Heart left ventricle (tissue), 16 donors: ENCODE measurements at places on chromosomes 2 and 18. TPM values are rescaled to one million over a fixed set of nuclear protein-coding genes. Genes with fewer than 3 reads are reported as not detected.

- peaks cover 12% of the 10 kb centered on the region for H3K4me1 ChIP-seq
- no peak overlapping the region for H3K4me3 ChIP-seq
- H3K36me3 ChIP-seq: peaks cover 5% of the 10 kb centered on the region
These were observed 119.9 kb downstream of the MTCL1 start for GRCh38 chr18:8825273-8825672.

DNA sequence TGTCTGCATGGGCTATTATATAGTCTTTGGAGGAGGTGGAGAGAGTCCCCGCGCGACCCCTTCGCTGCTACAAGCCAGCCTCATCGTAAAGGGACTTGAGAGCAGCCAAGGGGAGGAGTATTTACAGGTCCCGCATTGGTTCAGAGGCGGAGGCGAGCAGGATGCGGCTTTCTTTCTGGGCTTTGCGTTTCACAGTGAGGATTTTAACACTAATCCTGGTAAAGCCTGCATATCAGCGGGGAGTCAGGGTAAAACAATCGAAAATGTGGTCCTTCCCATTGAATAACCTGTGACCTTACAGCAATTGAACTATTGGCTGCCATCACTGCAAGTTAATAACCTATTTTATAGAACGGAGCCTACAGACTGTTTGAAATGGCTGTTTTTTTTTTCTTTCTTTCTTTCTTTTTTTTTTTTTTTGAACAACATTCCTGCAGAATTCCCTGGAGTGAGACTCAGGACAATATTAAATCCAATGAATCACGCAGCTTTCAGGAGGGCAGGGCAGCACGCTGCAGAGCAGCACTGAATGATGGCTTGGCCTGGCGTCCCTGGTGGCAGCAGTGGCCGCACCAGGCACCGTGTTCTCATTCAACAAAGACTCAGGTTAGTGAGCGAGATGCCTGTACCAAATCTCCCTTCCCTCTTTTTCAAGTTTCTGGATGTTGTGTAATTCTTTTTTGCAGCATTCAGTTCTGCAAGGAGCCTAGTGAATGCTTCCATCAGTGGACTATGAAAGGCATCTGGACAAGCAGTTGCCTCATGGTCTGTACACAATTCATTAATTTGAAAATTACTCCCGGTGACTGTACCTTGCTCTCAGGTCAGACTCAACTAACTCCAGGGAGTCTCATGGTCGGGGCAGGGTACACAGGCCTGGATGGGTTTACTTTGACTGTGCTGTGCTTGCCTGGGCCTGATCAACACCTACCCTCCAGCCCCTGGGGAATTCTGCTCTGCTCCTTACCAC lies 19.8 kb downstream of the SMIM21 start:
- H3K36me3 ChIP-seq: no peaks in the 10 kb centered on the region
- no peaks in the 10 kb centered on the region for H3K27me3 ChIP-seq
- DNase-seq: no peak
- no peaks in the 10 kb centered on the region for H3K4me1 ChIP-seq

DNA sequence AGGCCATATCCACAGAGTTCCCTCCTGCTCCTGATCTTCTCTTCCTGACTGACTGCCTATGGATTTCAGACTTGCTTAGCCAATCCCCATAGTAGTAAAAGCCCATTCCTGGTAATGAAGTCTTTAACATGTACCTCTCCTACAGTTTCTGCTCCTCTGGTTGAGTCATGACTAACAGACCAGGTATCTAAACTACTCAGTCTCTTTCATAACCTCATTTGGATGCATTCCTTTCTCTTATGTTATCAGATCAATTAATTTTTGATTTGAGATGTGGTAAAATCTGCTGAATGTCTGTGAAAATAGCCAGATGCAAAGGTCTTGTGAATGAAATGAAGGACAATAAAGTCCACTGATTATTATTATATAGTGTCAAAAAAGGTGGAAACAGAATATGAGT lies 198.0 kb downstream of the NBAS start:
- no peak for DNase-seq
- H3K27me3 ChIP-seq: no peaks in the 10 kb centered on the region
- no peak overlapping the region for H3K27ac ChIP-seq
- peaks cover 43% of the 10 kb centered on the region for H3K36me3 ChIP-seq
- H3K4me3 ChIP-seq: no peak overlapping the region

- H3K4me3 ChIP-seq: no peak overlapping the region
- H3K4me1 ChIP-seq: peaks cover 20% of the 10 kb centered on the region
- no peak overlapping the region for H3K27ac ChIP-seq
- no peaks in the 10 kb centered on the region for H3K27me3 ChIP-seq
- DNase-seq: no peak
These were observed 27.5 kb upstream of the PRLH start for GRCh38 chr2:237538901-237539300.

The NT5C1B gene
- total RNA-seq: not detected

The GALNT5 gene
- 0.73 TPM for total RNA-seq

The REG3G gene
- total RNA-seq: not detected

The HOXD11 gene
- not detected for total RNA-seq

The RPRM gene
- not detected for total RNA-seq
